ENCODE measurements at places on chromosomes 5 and 9. TPM values are rescaled to one million over a fixed set of nuclear protein-coding genes. Genes with fewer than 3 reads are reported as not detected.

ARSI gene
- total RNA-seq, result not detected

ARSB gene
- 19.9 TPM for total RNA-seq

ZNF618 gene
- total RNA-seq, result 0.57 TPM

ACOT12 gene
- total RNA-seq, result not detected

DNA sequence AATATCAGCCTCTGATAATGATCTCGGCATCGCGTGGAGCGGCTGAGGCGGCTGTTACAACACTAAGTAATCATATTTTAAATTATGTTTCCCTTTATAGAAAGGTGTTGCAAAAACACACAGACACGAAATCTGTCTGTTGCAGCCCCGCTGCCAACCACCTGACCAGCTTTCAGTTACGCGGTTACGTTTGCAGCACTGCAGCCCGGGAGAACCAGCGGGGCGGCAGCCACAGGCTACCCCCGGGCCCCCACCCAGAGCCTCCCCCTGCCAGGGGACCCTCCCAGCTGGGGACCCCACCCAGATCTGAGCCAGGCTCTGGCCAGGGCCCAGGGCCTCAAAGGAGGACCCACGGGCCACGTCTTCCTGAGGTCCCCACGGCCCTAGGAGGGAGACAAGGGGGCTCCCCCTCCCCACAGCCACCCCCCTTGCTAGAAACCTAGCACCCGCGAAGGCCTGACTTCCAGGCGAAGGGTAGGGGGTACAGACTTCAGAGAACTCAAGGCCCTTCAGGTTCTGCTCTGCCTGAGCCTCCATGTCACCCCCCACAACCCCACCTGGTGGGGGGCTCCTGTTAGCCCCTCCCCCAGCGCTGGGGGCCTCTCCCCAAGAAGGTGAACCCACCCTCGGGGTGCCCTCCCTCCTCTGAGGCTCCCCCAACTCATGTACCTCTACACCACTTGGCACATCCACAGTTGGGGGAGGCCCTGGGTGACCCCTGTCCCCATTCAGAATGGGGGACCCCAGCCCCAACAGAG lies 6.0 kb downstream of the NACC2 start:
- H3K4me1 ChIP-seq, result peaks cover 15% of the 10 kb centered on the region
- no peaks in the 10 kb centered on the region for H3K27me3 ChIP-seq
- no peak overlapping the region for H3K27ac ChIP-seq
- DNase-seq, result no peak

DNA sequence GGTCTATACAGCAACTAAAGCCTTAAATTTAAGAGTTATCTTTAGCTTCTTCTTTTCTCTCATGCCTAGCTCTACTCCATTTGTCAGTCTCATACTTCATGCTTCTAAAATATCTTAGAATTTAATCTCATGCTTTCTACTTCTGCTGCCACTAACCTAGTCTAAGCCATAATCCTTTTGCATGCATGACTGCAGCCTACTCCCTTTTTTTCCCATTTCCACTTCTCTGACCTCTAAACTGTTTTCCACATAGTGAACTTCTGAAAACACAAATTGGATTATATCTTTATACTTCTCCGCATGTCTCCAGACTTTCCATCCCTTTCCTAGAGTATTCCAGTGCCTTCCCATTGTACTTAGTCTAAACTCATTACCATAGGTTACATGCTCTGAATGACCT lies 193.0 kb downstream of the XRCC4 start:
- no peaks in the 10 kb centered on the region for H3K27me3 ChIP-seq
- no peak overlapping the region for H3K4me3 ChIP-seq
- H3K27ac ChIP-seq, result no peak overlapping the region
- no peaks in the 10 kb centered on the region for H3K36me3 ChIP-seq
- H3K4me1 ChIP-seq, result no peaks in the 10 kb centered on the region

- H3K4me3 ChIP-seq, result no peak overlapping the region
- DNase-seq, result no peak
- H3K27me3 ChIP-seq, result peaks cover 3% of the 10 kb centered on the region
- no peak overlapping the region for H3K27ac ChIP-seq
- no peaks in the 10 kb centered on the region for H3K4me1 ChIP-seq
- no peaks in the 10 kb centered on the region for H3K36me3 ChIP-seq
Observed at GRCh38 chr9:130327781-130328348, 62.3 kb downstream of the HMCN2 start.

DNA sequence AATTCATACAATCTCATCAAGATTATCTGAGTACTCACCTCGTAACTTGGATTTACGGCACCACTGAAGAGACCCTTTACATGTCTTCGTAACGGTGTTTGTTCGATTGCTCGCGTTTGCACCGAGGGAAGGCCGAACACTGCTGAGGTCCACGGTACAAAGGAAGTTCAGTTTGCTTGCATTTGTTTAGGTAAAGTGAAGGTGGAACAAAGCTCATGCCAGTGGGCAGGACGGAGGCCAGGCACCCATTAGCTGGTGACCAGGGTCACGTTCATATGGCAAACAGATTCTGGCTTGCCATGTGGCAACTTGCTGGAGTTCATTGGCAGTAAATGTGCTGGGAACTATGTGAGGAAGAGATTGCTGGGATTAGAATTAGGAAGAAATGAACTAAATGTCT lies 164.8 kb downstream of the MACROH2A1 start:
- no peaks in the 10 kb centered on the region for H3K36me3 ChIP-seq
- no peaks in the 10 kb centered on the region for H3K27me3 ChIP-seq
- H3K4me3 ChIP-seq, result no peak overlapping the region

DNA sequence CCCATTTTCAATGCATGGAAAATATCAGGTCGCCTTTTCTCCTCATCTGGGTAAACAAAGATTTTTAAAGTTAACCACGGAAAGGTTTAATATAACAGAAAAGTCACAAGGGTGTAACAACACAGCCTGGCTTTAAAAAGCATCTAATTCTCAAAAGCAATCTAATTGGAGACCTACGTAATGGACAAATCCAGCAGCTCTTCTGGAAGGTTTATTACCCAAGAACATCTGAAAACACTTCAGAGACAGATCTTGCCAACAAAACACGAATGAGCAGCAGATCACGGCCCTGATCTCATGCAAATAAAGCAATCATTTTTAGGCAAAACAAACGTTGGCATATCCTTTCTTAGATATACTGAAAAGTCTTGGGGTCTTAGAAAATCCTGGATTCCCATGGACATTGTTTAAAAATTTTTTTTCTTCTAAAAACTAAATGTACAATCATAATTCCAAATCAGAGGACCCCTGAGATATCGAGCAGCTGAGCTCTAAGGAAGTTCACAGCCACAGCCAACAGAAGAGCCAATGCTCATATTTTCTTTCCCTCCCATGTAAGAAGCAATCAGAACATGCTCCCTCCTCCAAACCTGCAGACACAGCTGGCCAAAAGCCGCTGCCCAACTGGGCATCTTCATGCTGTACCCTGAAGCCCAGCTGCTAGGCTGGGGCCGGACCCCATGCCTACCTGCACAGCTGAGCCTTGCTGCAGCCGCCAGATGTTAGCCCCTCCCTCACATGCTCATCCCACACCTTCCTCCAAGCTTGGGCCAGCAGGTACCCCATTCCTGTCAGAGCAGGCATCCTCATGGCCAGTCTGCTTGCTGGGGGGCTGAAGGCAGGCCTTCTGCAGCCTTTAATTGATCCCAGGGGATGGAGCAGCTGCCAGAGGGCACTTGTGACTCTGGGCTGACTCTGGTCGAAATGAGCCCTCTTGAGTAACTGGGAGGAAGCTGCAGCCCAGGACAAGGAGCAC lies 11.2 kb downstream of the ANKS6 start:
- H3K27ac ChIP-seq, result no peak overlapping the region
- H3K4me1 ChIP-seq, result no peaks in the 10 kb centered on the region
- no peak overlapping the region for H3K4me3 ChIP-seq
- no peaks in the 10 kb centered on the region for H3K27me3 ChIP-seq
- no peaks in the 10 kb centered on the region for H3K36me3 ChIP-seq

GRCh38 chr9:72726947-72727346 lies 205.5 kb downstream of the TMC1 start:
- no peaks in the 10 kb centered on the region for H3K27me3 ChIP-seq
- H3K4me1 ChIP-seq, result no peaks in the 10 kb centered on the region
- H3K36me3 ChIP-seq, result no peaks in the 10 kb centered on the region
- H3K4me3 ChIP-seq, result no peak overlapping the region
- H3K27ac ChIP-seq, result no peak overlapping the region
- DNase-seq, result no peak

DNA sequence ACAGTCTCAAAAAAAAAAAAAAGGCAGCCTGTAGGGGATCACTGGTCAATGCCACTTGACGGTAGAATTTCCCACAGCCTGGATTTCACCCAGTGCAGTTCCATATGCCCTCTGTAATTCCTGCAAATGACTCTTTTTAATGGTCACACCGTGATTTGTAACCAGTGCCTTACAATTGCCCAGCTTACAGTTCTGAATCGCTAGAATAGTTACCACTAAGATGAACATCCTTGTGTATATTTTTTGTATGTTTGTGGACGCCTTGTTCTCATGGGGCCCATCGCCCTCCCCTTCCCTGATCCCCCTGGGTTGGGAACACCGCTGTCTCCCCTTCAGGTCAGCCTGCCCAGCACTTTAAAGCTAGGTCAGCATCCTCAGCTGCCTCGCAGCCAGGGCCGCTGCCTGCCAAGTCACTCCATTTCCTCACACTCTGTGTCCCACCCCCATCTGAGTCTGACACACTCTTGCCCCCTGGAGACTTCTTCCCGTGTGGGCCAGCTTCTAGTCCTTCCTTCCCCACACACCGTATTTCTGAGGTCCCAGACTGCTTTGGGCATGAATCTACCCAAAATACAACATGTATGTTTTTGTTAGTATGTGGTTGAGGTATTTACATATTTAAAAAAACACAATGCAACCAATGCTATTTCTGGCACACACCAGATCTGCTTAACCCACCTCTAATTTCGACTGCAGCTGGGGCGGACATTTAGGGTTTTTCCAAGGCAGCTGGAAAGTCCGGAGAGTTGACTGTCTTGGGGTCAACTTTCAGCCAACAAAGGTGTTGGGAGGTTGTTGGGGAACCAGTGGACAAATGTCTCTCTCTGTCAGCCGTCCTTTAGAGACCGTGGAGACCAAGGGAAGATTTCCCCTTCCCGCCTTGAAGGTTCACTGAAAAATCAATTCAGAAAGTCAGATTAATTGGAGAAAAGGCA lies 120.5 kb upstream of the NEK6 start:
- no peak overlapping the region for H3K27ac ChIP-seq
- H3K27me3 ChIP-seq, result no peaks in the 10 kb centered on the region
- H3K4me3 ChIP-seq, result no peak overlapping the region
- H3K4me1 ChIP-seq, result no peaks in the 10 kb centered on the region
- DNase-seq, result no peak

DNA sequence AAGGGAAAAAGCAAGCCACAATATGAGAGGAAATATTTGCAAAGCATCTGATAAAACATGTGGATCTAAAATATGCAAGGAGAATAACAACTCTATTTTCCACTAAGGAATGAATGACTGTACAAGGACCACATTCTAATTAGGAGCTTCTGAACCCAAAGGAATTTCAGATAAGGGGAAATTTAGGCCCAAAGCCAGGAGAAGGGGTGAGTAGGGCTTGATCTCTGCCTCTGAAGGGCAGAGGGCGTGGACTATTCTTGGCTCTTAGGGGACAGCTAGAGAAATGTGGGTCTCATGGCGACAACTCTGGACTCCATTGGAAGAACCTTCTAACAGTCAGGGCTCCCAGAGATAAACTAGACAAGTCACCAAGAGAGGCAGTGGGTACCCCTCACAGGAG lies 132.7 kb upstream of the GABRP start:
- no peak overlapping the region for H3K4me3 ChIP-seq
- DNase-seq, result no peak
- no peaks in the 10 kb centered on the region for H3K36me3 ChIP-seq
- no peaks in the 10 kb centered on the region for H3K4me1 ChIP-seq
- no peaks in the 10 kb centered on the region for H3K27me3 ChIP-seq
- no peak overlapping the region for H3K27ac ChIP-seq

- no peak overlapping the region for H3K27ac ChIP-seq
- no peak overlapping the region for H3K4me3 ChIP-seq
- no peaks in the 10 kb centered on the region for H3K36me3 ChIP-seq
- H3K27me3 ChIP-seq, result no peaks in the 10 kb centered on the region
Observed at GRCh38 chr5:96220610-96221390, 212.2 kb downstream of the PCSK1 start.

DNA sequence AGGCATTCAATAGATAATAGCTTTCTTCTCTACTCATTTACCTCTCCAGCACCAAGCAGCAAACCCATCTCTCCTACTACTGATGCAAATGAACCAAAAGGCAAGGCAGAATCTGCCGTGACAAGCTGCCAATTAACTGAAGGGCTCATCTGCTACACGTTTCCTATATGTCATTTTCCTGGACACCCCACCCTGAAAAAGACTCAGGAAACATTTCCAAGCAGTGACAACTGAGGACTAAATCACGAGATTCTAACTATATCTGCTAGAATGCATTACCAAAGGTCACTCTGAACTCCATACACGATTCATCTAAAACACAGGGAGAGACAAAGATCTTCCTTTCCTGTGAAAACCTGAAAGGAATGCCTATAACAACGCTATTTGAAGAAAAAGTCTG lies 12.9 kb downstream of the PLPP1 start:
- no peak overlapping the region for H3K4me3 ChIP-seq
- H3K27ac ChIP-seq, result no peak overlapping the region
- DNase-seq, result no peak
- no peaks in the 10 kb centered on the region for H3K4me1 ChIP-seq
- no peaks in the 10 kb centered on the region for H3K36me3 ChIP-seq
- H3K27me3 ChIP-seq, result no peaks in the 10 kb centered on the region

DNA sequence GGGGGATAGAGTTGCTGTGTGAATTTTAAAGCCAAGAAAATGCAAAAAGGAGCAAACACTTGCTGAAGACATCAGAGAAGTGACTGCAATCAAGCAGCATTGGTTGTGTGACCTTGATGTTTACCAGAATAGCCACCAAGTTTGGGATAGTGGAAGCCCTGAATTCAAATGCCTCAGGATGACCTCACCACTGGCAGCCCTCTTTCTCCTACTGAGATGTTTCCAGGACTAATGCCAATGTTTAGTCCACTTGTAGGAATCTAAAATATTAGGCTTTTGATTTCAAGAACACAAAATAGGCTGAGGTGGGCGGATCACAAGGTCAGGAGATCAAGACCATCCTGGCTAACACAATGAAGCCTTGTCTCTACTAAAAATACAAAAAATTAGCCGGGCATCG lies 112.2 kb upstream of the NUDT12 start:
- no peak overlapping the region for H3K27ac ChIP-seq
- no peaks in the 10 kb centered on the region for H3K27me3 ChIP-seq
- H3K36me3 ChIP-seq, result no peaks in the 10 kb centered on the region
- no peak overlapping the region for H3K4me3 ChIP-seq

- DNase-seq, result no peak
- H3K4me3 ChIP-seq, result no peak overlapping the region
- H3K27ac ChIP-seq, result no peak overlapping the region
- no peaks in the 10 kb centered on the region for H3K27me3 ChIP-seq
- no peaks in the 10 kb centered on the region for H3K4me1 ChIP-seq
Observed at GRCh38 chr5:99543841-99544240, 615.0 kb upstream of the CHD1 start.

GRCh38 chr5:136242611-136243010 lies 49.6 kb upstream of the SMIM32 start:
- no peak overlapping the region for H3K4me3 ChIP-seq
- no peaks in the 10 kb centered on the region for H3K36me3 ChIP-seq
- DNase-seq, result no peak
- H3K27ac ChIP-seq, result no peak overlapping the region
- H3K27me3 ChIP-seq, result no peaks in the 10 kb centered on the region
- no peaks in the 10 kb centered on the region for H3K4me1 ChIP-seq

GRCh38 chr5:77912721-77913120 lies 136.6 kb upstream of the TBCA start:
- H3K4me1 ChIP-seq, result no peaks in the 10 kb centered on the region
- no peaks in the 10 kb centered on the region for H3K27me3 ChIP-seq
- H3K4me3 ChIP-seq, result no peak overlapping the region

- no peak overlapping the region for H3K27ac ChIP-seq
- H3K27me3 ChIP-seq, result no peaks in the 10 kb centered on the region
- H3K36me3 ChIP-seq, result peaks cover 4% of the 10 kb centered on the region
- DNase-seq, result no peak
- H3K4me3 ChIP-seq, result peak overlapping the region; percentile 74
- peaks cover 62% of the 10 kb centered on the region for H3K4me1 ChIP-seq
Observed at GRCh38 chr5:115542651-115543364, 1.8 kb downstream of the FEM1C start.
